ENCODE measurements at places on chromosomes 2 and 18.
A peak's percentile ranks its signal among the peaks of the same experiment; 100 is the strongest.

DNA sequence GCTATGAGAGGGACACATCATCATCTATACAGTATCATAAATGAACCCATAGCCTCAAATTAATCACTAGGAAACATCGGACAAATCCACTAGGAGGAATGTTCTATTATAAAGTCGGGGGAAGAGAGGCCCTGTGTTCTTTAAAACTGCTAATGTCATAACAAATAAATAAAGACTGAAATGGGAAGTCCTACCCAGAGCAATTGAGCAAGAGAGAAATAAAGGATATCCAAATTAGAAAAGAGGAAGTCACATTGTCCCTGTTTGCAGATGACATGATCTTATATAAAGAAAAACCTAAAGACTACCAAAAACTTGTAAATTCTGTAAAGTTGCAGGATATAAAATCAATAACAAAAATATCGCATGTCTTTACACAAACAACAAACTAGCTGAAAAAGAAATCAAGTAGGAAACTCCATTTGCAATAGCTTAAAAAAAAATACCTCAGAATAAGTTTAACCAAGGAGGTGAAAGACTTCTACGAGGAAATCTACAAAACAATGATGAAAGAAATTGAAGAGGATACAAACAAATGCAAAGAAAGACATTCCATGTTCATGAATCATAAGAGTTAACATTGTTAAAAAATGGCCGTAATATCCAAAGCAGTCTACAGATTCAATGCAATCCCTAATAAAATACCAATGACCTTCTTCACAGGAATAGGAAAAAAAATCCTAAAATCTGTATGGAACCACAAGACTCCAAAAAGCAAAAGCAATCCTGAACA, 30.6 kb downstream of the RTN4 start:
- no peak for DNase-seq

GRCh38 chr2:241950413-241951315, 81.1 kb downstream of the RTP5 start:
- peak; percentile 61 for DNase-seq

GRCh38 chr2:99748344-99748743, 258.5 kb upstream of the REV1 start:
- no peak for DNase-seq

DNA sequence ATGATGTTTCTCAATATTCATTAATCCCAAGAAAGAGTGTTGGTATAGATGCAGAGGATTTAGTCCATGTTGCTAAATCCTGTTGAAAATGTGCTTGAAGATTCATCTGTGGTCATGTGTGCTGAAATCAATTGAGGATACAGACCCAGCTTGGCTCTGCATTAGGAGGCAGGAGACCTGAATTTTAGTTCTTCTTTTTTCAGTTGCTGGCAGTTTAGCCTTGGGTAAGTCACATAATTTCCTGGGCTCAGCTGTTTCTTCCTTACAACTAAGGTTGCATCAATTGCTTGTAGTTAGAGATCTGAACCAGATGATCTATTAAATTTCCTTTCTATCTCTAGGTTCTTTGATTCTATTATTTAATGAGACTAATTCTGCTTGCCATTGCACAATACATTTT, 54.4 kb downstream of the SETBP1 start:
- no peak for DNase-seq

DNA sequence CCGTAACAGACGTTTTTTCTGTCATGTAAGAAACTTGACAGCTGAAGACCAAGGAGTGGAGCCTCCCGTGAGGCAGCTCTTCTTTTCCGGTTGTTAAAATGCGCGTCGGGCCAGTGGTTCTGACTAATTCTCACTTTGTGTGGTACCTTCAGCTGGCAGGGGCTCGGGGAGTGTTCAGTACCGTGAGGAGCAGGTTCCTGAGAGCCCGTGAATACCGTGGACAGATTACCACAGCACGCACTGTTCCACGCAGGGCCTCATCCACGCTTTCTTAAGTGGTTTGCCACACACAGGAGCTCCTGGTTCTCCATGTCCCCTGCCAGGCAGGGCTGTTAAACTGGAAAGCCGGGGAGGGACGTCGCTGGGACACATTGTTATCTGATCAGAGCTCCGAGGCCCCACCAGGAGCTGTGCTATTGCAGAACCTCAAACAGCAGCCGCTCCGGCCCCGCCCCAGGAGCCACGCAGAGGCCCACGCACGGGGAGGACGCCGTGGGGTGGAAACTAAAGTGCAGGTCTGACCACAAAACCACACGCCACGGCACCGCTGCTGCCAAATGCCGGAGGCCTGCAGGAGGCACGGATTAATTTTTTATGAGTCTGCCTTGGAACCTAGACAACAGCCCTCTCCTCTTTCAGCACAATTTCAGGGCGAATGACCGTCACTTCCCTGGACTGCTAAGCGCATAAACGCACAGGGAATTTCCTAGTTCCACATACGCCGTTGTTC, 43.3 kb downstream of the NFATC1 start:
- no peak for DNase-seq

- DNase-seq, result no peak
Observed at GRCh38 chr2:28442328-28442727, 49.7 kb downstream of the FOSL2 start.

Measured in right lung (tissue), 10 donors.